NCI-H2171 (cell line): ENCODE measurements at places on chromosomes 7 and 10.

DNA sequence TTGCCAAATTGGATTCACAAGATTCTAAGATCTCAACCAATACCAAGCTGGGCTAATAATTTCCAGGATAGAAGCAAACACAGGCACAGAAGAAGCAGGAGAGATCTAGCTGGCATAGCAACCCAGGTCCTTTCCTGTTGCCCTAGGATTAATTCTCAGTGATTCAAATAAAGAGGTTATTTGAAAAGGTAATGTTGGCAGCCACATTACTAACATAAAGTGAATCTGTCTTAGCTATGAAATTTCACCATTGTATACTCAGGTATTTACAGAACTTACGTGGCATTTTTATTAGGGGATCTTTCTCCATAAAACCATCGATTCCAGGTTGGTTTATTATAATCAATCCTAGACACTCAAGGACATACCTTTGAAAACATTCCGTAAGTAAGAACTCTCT lies 379.3 kb upstream of the POM121L12 start:
- no peak for DNase-seq

GRCh38 chr7:26060733-26061677 lies 91.0 kb upstream of the NFE2L3 start:
- no peak for DNase-seq

DNA sequence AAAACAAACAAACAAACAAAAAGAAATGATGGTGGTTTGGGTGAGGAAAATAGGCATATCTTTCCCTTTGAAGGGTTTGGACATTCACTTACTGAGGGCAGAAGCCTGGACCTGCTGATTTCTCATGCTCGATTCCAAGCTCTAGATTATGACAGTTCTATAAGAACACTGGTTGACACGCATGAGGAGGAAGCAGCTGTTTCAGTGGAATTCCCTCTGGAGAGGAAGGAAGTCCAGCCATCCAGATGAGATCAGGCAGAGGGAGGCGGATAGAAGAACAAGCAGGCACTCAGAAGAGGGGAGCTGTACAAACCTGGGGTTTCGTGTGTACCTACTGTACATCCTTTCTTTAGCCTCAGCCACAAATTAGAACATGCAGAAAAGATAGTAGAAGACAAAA lies 691.9 kb downstream of the INHBA start:
- DNase-seq, result no peak

DNA sequence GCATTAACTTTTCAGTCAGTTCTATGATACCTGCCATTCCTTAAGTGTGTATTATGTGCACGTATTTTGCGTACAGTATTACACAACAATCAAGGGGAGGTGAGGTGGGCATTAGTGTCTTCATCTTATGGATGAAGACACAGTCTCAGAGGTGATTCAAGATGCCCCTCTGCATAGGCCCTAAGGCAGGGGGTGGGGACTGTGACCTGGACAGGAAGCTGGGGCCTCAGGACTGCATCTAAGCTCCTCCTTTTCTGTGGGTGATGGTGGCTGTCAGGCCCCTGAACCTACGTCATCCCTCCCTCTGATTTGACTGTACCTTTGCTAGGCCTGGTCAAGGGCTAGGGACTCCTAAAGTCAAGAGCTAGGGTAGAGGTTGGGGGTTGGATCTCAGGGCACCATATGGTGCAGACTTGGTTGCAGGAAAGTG lies 38.9 kb downstream of the HK1 start:
- no peak for DNase-seq

- DNase-seq, result no peak
Observed at GRCh38 chr10:7406712-7407333, 4.0 kb downstream of the SFMBT2 start.

GRCh38 chr10:97121041-97121440 lies 64.7 kb downstream of the SLIT1 start:
- no peak for DNase-seq

- DNase-seq, result no peak
Observed at GRCh38 chr7:39827571-39827970, 122.5 kb upstream of the CDK13 start.

GRCh38 chr10:6811153-6811552 lies 231.1 kb upstream of the PRKCQ start:
- no peak for DNase-seq

DNA sequence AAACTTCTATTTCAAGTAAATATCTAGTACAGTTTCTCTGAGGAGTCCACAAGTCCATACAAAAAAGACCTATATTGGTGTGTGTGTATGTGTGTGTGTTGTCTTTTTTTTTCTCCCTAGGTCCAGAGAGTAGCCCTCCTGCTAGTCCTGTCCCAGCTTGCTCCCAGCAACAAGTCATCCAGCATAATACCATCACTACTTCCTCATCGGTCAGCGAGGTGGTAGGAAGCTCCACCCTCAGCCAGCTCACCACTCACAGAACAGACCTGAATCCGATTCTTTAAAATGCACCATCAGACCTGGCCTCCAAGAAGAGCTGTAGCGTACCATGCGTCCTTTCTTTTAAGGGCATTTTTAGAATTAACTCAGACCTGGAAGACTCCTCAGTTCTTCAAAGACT lies 139.1 kb downstream of the TRIL start:
- DNase-seq, result no peak

DNA sequence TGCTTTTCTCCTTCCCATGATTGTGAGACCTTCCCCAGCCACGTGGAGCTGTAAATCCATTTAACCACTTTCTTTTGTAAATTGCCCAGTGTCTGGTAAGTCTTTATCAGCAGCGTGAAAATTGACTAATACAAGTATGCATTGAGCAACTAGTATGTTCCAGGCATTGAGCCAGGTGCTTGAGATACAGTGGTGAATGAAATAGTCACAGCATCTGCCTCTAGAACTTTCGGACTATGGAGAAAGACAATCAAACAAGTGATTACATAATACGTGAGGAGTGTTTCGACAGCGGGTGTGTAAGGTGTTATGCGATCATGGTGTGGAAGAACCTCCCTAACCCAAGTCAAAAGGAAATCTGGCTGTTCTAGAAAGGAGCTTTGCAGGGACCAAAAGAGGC lies 21.6 kb upstream of the NUP205 start:
- no peak for DNase-seq

DNA sequence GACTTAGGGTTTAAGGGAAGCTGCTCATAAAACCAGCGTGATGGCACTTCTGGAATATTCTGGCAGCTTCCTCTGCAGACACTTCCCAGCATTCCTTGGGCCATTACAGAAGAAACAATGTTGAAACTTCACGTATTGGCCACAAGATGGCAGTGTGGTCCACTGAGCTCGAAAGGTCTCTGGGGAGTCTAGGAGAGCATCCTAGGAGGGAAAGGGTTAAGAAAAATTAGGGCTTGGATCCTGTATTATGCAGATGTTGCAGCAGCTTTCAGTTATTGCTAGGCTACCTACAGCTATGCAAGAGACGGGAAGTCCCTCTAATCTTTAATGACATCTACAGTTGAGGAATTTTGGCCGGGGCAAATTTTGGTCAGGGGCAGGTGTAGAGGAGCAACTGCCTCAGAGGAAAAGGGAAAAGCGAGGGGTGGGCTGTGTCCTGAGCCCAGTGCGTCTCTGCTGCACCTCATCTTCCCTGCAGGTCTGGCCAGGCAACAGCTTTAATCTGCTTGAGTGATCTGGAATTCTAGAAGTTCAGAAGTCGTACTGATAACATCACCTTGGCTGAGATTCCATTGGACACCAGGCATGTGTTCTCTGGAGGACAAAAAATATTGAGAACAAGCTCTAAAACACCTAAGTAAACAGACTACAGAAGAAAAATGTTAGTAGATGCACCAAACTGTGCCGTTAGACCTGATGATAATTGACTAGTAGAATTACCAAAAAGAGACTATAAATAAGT lies 220.8 kb upstream of the PRSS58 start:
- peak; percentile 26 for DNase-seq

DNA sequence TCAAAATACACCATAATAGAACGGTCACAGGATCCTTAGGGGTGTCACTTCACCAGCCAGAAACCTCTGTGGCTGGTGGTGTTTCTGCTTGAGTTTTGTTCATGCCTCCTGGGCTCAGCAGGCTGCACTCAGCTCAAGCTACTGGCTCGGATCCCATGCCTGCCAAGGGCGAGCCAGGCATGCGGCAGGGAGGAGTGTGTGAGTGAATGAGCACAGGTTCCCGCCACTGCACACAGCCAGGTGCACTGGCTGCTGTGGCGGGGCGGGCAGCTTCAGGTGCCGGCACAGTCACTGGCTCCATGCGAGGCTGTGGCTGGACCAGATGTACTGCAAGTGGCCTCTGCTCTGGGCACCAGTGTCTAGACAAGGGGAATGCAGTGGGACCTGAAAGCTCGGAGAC lies 29.5 kb downstream of the CLDN12 start:
- DNase-seq, result no peak

DNA sequence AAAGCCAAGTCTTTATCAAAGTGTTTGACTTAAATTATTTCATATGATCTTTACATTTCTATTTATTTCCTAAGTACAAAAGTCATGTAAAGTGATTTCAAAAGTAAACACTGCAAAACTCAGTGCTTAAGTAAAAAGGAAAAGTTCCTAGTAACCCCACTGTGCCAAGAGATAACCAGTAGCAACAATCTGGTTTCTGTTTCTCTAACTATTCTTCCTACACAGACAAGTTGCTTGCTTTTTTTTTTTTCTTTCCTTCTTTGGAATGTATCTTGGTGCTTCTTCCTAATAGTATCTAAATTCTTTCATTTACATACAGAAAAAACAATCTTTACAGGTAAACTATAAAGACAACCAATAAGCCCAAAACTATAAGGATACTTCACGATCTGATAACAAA lies 3.1 kb downstream of the JCAD start:
- DNase-seq, result no peak

DNA sequence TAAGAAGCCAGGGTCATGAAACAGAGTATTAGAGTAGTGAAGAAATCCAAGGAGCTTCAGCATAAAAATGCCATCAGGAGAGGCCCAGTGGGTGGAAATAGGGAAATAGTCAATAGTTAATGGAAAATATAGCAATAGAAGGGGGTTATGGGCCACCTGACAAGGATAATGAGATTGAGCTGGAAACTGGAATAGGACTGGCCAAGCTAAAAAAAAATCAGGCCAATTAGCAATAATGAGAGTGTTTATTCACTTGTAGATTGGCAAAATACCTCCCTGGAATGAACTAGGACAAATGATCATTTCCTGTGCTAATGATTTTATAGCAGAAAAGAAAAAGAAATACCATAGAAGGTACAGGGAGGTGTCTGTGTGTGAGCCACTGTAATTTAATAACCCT lies 97.9 kb downstream of the PLCE1 start:
- no peak for DNase-seq

- DNase-seq, result no peak
Observed at GRCh38 chr10:69497611-69498390, 46.5 kb downstream of the TSPAN15 start.

GRCh38 chr10:123320091-123320490 lies 165.9 kb downstream of the BUB3 start:
- DNase-seq, result no peak

DNA sequence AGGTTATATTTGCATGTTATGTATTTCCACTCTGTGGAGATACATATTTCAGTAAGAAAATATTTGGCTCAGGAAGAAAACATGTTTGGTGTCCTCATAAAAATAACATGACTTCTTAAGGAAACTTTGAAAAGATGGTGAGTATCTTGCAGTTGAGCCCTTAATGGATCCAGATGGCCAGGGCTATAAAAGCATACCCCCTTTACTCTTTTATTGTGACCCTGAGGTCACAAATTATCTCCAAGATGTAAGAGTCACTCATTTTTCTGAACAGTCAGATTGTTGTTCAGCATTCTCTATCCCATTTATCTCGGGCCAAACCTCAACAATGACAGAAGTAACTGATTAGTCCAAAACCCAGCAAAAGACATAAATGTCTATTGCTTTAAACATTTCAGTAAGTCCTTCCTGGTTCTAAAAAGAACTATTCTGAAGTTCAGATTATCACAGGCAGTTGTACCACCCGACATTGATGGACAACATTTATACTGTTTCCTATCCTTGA lies 539.4 kb downstream of the PARD3 start:
- no peak for DNase-seq

DNA sequence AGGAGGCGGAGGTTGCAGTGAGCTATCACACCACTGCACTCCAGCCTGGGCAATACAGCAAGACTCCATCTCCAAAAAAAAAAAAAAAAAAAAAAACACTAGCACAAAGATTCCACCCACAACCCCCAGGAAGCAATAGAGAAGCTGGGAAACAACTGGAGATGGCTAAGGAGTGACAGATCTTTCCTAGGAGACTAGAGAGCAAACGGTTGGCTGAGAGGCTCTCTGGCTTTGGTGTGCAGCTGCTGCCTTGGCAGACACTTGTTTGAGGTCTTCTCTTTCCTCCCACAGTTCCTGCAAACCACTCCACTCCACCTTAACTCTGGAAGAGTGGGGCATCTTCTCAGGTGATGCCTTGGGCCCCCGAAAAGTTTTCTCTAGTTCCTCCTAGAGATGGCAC lies 78.5 kb upstream of the LANCL2 start:
- no peak for DNase-seq

- no peak for DNase-seq
Observed at GRCh38 chr7:85561706-85562105, 374.9 kb upstream of the SEMA3D start.

DNA sequence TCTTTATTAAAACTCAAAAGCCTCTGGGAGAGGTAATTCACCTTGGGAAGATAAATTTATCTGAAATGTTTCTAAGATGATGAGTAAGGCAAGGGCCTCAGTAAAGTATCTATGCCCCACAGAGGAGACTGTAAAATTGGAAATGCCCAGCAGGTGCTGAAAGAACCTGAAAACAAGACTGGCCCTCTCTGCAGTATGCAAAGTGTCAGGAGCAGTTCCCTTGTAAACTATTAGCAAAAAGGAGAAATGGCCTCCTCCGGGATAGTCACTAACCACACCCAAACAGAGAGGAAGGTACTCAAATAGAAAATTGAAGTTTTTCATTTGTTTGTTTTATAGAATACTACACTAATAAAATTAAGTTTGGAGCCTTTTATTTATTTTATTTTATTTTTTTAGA lies 81.2 kb downstream of the FZD1 start:
- no peak for DNase-seq

GRCh38 chr10:102262744-102263370 lies 17.5 kb downstream of the GBF1 start:
- DNase-seq, result no peak

GRCh38 chr7:24340727-24341126 lies 56.7 kb downstream of the NPY start:
- DNase-seq, result no peak

GRCh38 chr7:85185424-85186082 lies 1.3 kb downstream of the SEMA3D start:
- no peak for DNase-seq

DNA sequence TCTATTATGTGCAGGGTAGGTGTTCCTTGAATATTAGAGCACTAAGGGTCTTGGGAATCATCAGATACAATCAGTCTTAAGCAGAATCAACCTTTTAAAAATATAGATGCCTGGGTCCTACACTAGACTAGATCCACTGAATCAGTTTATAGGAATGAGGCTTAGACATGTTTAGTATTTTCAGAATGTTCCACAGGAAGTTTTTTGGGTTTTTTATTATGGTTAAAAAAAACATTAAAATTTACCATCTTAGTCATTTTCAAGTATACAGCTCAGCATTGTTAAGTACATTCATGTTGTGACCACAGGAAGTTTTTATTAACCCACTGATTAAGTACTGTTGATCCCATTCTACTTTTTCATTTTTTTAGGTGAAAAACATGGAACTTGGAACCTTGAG lies 135.7 kb downstream of the LCOR start:
- DNase-seq, result no peak
